ENCODE measurements at places on chromosomes 3 and 15. TPM values are rescaled to one million over a fixed set of nuclear protein-coding genes. Genes with fewer than 3 reads are reported as not detected.

EIF4E3 gene
- 3.9 TPM for total RNA-seq

INTS14 gene
- 42.0 TPM for total RNA-seq

GHSR gene
- total RNA-seq: not detected

NPRL2 gene
- 13.3 TPM for total RNA-seq
